ENCODE measurements at places on chromosomes 4 and X.

- no peak for DNase-seq
Measured at GRCh38 chr4:117949621-117950020, 84.7 kb upstream of the NDST3 start.

DNA sequence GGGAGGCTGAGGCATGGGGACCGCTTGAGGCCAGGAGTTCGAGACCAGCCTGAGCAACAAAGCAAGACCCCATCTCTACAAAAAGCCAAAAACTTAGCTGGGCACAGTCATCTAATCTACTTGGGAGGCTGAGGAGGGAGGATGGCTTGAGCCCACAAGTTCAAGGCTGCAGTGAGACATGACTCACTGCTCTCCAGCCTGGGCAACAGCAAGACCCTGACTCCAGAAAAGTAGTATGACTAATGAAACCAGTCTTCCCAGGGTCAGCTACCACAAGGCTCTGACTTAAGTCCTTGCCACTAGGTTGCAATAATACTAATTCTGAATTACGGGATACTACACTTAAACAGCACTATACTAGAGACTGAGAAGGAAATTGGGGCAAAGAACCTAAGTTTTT is 33.1 kb downstream of the ERVMER34-1 start:
- no peak for DNase-seq

DNA sequence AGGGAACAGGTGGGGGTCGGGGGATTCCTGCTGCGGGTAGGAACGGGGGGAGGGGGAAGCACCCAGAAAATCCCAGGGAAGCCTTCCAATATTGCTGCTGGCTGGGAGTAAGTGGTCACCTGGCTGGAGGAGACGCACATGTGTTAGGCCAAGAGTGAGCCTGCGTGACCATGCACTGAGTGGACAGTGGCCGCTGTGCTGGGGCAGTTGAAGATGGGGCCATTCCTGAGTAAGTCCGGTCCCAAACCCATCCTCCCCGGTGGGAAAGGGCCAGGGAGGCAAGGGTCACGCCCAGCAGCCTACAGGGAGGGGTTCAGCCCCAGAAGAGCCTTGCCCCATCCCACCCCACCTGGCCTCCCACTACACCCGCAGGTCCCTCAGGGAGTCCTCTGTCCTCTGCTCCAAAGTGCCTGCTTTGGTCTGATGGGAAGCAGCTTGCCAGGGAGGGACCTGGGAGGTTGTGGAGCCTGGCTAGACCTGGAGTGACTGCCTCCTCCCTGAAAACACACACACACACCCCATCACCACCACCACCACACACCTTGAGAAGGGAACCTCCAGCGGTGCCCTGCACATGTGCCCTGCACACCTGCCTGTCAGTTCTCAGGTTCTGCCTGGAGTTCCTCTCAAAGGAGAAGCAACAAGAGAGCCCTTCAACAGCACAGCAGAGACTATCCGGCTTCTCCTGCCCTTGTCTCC is 6.1 kb downstream of the L1CAM start:
- no peak for DNase-seq

- DNase-seq = no peak
Measured at GRCh38 chr4:87076690-87077358, 142.0 kb downstream of the AFF1 start.

DNA sequence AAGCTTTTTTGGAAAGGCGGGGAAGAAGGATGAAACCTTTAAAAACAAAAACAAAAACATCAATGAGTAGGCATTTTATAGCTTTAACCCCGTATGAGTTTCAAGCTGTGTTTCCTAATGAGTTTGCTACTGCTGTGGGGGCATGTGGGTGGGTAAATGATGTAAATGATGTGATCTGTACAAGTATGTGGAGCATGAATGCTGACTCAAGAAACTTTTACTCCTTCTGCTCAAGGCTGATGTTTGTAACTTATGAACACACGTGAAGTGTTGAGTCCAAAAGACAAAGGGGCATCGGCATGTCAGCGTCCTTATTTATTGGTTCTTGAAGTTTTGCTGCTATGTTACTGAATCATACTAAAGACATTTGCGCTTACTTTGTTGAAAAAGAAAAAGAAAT is 76.9 kb downstream of the CLCN4 start:
- no peak for DNase-seq

DNA sequence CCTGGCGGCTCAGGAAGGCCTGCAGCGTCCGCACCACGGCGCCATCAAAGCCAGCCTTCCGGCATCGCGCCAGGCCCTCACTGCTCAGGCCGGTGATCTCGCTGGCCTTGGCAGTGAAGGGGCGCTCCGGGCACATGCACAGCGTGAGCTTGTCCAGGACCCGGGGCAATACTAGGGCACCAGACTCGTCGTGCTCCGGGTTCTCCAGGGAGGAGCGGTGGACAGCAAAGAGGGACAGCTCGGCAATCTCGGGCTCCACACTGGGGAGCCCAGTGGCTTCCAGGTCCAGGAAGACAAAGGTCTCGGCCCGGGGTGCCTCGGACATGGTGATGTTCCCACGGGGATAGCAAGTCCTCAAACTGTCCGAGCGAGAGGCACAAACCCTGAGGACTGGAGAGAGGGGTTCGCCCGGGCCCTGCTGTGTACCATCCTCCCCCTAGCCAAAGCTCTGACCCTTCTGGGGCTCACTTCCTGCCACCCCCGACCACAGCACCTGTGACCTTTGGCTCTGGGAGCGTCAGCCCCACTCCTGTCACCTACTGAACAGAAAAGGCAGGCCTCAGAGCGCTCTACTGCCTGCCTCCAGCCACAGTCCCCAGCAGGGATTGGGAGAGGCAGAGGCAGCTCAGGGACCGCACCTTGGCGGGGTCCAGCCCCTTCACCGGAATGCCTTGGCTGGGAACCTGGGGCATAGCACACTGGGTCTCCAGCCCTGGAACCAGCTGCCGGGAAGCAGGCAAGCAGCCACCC is 575 bp downstream of the TREX2 start:
- no peak for DNase-seq

- DNase-seq = no peak
Measured at GRCh38 chrX:121128925-121129877, 81.8 kb downstream of the GLUD2 start.

DNA sequence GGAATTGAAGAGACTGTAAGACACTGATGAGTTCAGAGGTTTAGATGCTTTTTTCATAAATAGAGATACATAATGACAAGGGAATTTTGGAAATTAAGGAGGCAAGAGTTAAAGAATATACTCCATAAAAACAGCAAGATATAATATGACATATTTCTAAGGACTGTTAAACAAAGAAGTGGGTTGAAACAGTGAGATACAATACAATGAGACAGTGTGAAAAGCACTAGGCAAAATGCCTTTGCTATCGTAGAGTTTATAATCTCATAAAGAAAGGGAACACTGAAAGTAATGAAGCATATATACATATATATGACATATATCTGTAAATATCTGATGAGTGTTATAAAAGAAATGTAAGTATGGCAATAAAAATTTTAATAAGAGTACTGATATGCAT is 1496.2 kb downstream of the TECRL start:
- DNase-seq = no peak

GRCh38 chrX:31661280-31661810 is 589.5 kb upstream of the FTHL17 start:
- no peak for DNase-seq

GRCh38 chr4:114226968-114227760 is 247.7 kb upstream of the ARSJ start:
- no peak for DNase-seq

DNA sequence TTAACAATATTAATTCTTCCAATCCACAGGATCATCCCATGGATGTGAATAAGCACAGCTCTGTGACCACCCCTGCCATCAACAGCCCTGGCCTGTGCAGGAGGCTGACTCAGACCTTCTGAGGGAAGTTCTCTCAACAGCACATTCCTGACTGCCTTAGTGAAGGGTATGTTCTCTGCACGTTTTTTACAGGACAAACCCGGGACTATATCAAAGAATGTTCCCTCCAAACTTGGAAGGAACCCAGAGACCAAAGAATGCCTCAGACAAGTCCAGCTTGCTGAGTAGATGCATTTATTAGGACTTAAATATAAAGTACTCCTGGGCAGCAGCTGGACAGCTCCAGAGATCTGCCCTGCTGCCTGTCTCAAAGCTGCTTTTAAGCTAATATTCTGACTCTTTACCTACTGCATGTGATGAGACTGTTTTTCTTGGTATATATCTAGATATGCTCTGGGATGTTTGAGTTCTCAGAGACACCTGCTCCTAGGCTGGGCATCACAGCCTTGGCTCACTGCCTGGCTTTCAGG is 1127.8 kb upstream of the PRKX start:
- no peak for DNase-seq

DNA sequence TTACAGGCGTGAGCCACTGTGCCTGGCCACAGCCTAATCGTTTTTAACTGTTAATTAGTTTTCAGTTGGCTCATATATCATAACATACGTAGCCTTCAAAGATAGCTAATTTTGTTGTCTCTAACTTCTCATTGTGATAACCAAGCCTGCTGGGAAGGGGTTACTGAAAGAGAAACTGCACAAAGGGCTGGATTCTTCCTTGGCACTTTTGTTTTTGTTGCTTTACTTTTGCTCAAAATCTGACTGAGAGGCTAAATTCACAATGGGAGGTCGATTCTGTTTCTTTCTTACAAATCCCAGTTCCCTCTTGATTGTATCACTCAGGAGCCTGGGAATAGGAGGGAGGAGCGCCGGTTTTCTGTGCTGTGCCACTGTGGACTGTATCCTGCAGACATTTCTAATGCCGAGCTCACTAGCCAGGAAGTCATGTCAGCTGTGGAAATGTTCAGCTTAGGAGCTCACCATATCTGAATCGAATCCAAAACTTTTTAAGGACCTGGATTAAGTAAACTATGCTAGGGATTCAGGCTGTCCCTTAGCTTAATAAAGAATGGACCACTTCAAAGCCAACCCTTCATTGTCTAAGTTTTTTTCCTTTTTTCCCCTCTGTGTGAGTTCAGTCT is 120.5 kb upstream of the FAT1 start:
- DNase-seq = no peak

DNA sequence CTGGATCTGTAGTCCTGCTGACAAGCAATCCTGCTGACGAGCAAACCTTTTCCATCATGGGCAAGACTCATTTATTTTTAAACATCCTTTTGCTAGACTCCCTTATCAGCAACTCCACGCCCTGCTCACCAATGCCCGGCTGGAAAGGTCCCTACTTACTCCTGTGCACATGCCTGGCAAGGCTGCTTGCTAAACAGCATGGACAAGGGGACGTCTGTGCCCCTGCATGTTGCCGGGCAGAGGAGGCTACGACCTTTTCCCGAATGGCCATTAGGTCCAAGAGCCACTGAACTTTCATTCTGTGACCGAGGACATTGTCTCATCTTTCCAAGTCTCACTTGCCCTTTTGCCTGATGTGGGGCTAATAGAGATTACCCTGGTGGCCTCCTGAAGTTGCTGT is 98.6 kb downstream of the MGST2 start:
- no peak for DNase-seq

- no peak for DNase-seq
Measured at GRCh38 chrX:28697732-28698131, 110.5 kb downstream of the IL1RAPL1 start.

DNA sequence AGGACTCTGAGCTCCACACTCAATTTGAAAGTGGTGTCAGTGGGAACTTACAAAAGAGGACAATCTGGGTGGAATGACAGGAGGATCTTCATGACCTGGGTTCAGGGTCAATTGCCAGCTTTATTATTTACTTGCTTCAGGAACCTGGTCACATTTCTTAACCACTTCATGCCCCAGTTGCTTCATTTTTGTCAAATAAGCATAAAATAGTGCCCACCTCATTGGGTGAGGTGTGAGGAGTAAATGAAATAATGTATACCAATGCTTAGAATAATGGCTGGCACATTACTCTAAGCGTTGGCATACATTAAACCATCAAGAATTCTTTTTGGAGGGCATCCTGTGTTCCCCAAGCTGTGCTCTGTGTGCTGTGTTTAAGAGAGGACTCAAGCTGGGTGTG is 19.4 kb downstream of the VGLL1 start:
- no peak for DNase-seq

GRCh38 chr4:3873408-3874027 is 107.3 kb downstream of the ADRA2C start:
- no peak for DNase-seq

DNA sequence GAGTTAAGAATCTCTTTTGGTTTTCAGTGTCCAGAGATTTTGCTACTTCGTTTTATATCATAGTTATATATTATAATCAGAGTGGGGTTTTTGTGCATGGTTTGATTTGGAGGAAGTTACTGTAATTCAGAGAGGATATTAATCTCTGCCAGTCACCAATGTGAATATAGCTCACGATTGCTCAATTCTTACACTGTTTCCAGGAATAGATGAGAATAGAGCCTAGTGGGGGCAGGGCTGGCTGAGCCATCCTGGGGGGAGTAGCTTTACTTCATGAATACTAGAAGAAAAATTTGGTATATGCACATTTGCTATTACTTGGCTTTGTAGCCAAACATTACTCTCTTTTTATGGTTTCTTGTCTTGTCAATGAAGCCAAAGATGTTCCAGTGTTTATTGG is 60.9 kb upstream of the TRPC3 start:
- no peak for DNase-seq

- DNase-seq = no peak
Measured at GRCh38 chr4:59971952-59972351, 1228.2 kb upstream of the ADGRL3 start.

GRCh38 chrX:43805579-43805978 is 76.7 kb downstream of the MAOB start:
- no peak for DNase-seq

Measured in stimulated activated CD8-positive, alpha-beta memory T cell treated with anti-CD3 and anti-CD28 coated beads, Interleukin-2, amount 100 ng/mL, for 1 hour (primary cell).